ENCODE measurements at places on chromosomes 12 and 14.
A peak's percentile ranks its signal among the peaks of the same experiment; 100 is the strongest.

DNA sequence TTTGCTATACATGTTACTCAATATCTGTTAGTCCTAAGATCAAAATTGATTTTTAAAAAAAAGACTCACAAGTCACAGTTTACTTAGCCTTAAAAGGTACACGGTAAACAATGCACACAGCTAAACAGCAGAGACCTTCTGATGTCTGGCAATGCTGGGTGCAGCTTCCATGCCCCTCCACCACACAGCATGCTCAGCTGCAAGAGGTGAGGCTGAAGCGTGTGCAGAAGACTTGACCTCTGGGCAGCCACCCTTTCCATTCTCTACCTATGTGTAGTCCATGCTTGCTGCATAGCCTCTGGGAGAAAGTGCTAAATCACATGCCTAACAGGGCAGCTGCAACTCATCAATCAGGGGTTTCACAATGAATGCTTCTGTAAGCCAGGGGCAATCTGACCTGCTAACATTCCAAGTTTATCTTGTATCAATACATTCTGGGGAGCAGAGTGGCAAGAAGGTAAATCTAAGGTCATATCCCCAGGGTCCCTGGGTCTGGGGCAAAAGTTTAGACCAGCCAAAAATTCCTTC, 44.5 kb upstream of the AMN1 start:
- no peak for DNase-seq

GRCh38 chr12:127539226-127539858, 727.6 kb upstream of the TMEM132C start:
- DNase-seq, result no peak

GRCh38 chr12:112108202-112109079, at the start of gene NAA25:
Gene NAA25, minus strand, starts transcription at chr12:112108783. Its CDS starts 10 bp downstream, at chr12:112108773.
- DNase-seq, result peak; percentile 94

- DNase-seq, result no peak
Measured at GRCh38 chr14:103848175-103849077, 1.1 kb upstream of the PPP1R13B start.

DNA sequence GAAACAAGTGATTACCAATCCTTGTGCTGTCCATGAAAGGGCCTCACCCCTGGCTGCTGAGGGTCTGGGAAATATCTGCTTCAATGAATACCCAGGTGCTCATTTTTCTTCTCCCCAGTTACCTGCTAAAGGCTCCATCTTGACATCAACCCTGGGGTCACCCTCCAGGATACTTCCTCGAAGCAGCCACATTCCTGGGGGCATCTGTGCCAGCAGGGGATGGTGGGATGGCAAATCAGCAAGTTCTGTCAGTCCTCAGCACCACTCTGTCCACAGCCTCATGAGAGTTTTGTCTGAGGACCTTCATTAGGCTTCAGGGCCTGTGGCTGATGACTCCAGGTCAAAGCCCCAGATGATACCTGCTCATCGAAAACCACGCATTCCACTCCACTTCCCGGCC, 124.8 kb downstream of the ZFP36L1 start:
- no peak for DNase-seq

DNA sequence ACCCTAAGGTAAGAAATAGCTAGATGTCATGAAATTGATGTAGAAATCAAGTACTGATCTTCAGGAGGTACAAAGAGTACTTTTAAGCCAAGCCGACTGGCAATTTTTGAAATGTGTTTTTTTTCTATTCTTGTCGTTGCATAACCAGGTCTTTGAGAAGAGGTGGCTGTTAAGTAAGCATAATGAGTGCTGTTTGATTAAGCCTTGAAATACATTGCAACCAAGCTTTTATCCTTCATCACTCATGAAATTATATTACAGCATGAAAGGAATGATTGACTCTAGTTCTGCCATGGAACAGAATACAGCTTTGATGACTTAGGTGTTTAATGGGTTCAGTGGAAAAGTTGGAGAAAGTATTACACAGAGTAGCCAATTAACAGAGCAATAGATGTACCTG, 1720.2 kb upstream of the SEL1L start:
- DNase-seq, result no peak

DNA sequence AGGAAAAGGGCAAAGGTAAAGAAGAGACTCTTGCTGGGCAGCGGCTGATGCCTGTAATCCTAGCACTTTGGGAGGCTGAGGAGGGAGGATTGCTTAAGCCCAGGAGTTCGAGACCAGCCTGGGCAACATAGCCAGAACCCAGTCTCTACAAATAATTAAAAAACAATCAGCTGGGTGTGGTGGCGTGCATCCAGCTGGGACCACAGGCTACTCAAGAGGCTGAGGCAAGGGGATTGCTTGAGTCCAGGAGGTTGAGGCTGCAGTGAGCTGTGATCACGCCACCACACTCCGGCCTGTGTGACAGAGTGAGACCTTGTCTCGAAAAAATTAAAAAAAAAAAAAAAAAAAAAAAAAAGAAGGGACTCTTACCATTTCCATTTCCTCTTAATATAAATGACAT, 100.4 kb upstream of the USP44 start:
- DNase-seq, result no peak

DNA sequence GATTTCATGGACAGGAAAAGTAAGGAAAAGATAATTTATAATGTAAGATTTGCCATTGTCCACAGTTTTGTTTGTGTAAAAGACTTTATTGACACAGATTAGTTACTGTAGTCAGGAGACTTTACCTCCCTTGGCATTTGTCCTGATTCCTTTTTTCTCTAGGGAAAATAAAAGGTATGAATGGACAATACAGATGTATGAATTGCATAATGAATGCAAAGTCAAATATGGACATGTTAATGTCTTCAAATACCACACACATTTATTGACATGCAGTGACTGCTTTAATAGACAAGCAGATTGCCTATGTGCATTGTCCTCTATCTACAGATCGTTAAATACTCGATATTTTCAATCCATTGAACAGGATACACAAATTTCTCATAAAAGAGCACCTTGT, 999.7 kb upstream of the SEL1L start:
- DNase-seq, result no peak

- no peak for DNase-seq
Measured at GRCh38 chr14:66135831-66136230, 350.3 kb upstream of the CCDC196 start.

DNA sequence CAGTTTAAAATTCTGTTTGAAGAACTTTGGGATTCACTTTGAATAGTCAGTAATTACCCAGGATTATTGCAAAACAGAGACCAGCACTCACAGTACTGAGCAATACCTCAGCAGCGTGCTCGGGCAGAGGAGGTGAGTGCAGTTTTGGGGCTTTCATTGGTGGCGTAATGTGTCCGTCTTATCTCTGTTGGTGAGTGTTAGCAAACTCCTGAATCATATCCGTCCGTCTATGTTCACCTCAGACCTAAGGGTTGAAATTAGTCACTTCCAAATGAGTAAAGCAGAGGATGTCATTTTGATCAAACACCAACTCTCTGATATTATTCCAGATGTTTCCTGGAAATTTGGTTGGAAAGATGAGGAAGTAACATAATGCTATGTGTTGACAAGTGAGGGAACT, 82.8 kb downstream of the BORCS5 start:
- no peak for DNase-seq

GRCh38 chr14:87405563-87405962, 587.4 kb downstream of the GALC start:
- no peak for DNase-seq

- DNase-seq, result no peak
Measured at GRCh38 chr14:105538481-105539049, 12.2 kb downstream of the TMEM121 start.

DNA sequence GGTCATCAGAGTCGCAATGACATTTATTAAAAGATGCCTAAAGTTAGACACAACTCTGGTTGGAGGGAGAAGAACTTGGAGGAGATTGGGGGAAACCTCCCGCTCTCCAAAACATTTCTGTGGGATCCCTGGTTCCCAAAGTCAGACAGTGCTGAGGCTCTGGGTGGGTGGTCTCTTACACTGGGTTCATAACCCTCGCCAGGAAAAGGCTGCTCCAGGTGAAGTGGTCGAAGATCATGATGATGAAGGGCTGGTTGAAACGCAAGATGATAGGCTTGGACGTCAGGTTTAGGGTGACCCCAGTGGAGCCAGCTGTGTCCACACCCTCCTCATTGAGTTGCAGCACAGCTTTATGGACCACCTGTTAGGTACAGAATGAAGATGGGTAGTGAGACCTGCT, 11.2 kb upstream of the SERPINA10 start:
- DNase-seq, result no peak

DNA sequence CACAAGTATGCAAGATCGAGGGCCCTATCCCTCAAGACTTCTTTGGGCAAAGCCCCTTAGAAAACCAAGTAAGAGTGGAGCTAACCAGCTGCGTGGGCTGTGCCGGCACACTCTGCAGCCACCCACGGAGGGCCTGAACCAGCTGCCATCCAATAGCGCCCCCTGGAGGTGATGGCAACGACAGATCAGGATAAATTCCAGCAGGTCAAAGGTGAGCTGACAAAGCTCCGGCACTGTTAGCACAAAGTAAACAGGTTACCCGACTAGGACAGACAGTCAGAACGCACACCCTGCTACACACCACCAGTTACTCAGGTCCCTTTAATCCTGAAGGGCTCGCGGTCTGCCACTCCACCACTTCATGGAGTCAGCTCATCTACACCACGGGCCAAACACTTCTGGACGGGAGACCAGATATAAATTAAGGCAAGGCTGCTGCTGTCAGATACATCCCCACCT, 4.9 kb downstream of the ZBTB39 start:
- DNase-seq, result peak; percentile 90

DNA sequence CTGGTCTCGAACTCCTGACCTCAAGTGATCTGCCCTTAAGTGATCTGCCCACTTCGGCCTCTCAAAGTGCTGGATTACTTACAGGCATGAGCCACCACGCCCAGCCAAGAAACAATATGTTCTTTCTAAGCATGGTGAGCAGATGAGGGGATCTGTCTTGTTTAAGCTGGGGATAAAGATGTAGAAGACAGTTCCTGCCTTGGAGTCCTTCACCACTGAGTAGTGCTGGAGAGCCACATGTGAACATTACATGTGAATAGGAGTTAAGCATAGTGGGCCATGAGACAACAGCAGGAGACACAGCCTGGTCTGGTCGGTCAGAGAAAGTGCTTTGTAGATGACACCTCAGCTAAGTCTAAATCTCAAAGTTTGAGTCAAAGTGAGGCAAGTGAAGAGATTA, 26.0 kb downstream of the TMBIM6 start:
- no peak for DNase-seq

- DNase-seq, result no peak
Measured at GRCh38 chr12:126644236-126645020, 1579.2 kb downstream of the AACS start.

- no peak for DNase-seq
Measured at GRCh38 chr12:82515652-82516051, 157.3 kb downstream of the METTL25 start.

DNA sequence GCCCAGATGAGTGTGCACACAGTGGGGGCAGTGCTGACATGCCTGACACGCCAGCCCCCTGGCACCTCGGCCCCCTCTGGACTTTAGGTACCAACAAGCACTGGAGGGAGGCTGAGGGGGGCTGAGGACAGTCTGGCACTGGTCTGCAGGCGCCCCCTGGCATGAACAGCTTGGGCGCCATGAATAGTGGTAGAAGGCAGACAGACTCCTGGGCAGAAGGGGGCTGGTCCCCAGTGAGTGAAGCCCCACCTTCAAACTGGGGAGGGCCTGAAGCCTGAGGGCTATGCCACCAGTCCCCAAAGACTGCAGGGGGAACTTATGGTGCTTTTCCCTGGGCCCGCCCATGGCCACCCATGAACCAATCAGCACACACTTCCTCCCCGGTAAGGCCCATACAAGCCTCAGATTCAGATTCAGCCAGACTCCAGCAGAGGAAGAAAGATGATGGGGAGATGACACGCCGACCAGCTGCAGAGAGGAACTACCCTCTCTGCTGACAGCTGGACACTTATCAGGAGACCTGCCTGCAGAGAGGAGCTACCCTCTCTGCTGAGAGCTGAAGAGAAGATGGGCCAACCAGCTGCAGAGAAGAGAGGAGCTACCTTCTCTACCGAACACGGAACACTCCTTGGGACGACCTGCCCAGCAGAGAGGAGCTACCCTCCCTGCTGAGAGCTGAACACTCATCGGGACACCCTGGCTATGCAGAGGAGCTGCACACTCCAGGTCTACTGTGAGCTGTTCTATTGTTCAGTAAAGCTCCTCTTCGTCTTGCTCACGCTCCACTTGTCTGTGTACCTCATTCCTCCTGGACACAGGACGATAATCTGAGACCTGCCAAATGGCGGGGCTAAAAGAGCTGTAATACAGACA, 324.5 kb downstream of the PCNX1 start:
- DNase-seq, result peak; percentile 50

DNA sequence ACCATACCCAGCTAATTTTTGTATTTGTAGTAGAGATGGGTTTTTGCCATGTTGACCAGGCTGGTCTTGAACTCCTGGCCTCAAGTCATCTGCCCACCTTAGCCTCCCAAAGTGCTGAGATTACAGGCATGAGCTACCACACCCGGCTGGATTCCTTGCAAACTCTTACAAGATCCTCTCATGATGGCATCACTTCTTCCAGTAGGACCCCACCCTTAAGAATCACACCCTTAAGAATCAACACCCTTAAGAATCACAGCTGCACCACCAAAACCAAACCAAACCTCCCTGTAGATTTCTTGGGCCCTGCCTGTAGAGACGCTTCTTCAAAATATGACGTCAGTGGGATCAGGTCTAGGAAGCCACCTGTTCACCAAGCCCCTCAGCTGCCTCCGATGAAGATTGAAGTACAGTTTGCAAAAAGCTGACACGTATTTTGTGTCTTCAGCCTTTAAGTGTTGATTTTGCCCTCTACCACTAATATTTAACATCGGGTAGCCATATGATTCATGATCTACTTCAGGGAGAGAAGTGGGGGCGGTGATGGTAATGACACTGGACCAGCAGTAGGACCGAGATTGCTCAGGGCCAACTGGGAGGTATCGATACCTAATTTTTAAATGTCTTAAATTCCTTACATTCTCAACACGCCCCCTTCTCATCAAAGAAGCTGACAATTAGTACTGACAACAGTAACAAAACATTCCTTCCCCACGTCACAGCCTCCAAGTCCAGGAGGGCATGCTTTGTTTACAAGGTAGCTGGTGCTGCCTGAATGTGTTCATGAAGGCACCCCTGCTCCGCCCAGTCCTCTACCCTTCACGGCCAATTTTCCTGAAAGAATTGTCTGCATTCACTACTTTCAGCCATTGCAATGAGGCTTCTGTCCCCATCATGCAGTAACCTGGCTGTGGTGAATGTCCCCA, 57.2 kb downstream of the ESRRB start:
- no peak for DNase-seq

GRCh38 chr12:94697631-94698030, 47.3 kb upstream of the TMCC3 start:
- no peak for DNase-seq

GRCh38 chr12:32516230-32516629, 116.9 kb downstream of the FGD4 start:
- DNase-seq, result peak; percentile 47

GRCh38 chr12:89203144-89203543, 149.2 kb downstream of the DUSP6 start:
- no peak for DNase-seq

DNA sequence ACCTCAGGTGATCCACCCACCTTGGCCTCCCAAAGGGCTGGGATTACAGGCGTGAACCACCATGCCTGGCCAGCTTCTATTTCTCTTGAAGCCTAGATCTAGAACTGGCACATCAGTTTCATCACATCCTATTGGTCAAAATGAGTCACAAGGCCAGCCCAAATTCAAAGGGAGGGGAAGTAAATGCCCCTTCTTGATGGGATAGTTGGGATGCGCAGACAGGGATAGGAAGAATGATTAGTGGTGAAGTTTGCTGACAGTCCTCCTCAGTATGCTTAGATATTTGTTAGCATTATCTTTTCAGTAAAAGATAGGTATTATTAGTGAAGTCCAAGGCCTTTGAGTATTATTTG, 33.4 kb downstream of the CRADD start:
- DNase-seq, result no peak

- DNase-seq, result no peak
Measured at GRCh38 chr14:99657645-99658155, 12.8 kb downstream of the HHIPL1 start.
